Esophagus muscularis mucosa (tissue), 4 donors: ENCODE measurements at places on chromosomes 11 and 22. TPM values are rescaled to one million over a fixed set of nuclear protein-coding genes. Genes with fewer than 3 reads are reported as not detected.

DNA sequence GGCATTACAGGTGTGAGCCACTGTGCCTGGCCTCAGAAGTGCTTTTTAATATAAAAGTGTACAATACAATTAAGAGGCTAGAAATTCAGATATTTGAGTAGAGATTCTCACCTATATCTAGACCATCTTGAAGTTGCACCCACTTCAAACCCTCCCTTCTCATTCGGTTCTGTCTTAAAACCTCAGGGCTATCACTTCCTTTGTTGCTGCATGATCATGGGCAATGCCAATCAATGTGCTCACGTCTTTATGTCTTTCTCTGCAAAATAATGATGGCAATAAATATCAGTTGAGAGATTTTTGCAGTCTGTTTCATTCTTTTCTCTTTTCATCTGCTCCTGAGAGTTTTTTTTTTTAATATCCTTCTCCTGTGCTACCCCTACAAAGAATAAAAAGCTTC is 9.3 kb upstream of the NUP160 start:
- no peak overlapping the region for H3K27ac ChIP-seq
- H3K4me3 ChIP-seq = no peak overlapping the region
- DNase-seq = no peak
- peaks cover 17% of the 10 kb centered on the region for H3K4me1 ChIP-seq
- no peaks in the 10 kb centered on the region for H3K27me3 ChIP-seq

- H3K4me1 ChIP-seq = peaks cover 34% of the 10 kb centered on the region
- H3K36me3 ChIP-seq = no peaks in the 10 kb centered on the region
- H3K4me3 ChIP-seq = peak overlapping the region; percentile 61
- peak overlapping the region; percentile 88 for H3K27ac ChIP-seq
These were observed 203.0 kb upstream of the SORL1-AS1 start for GRCh38 chr11:121655537-121656327.

DNA sequence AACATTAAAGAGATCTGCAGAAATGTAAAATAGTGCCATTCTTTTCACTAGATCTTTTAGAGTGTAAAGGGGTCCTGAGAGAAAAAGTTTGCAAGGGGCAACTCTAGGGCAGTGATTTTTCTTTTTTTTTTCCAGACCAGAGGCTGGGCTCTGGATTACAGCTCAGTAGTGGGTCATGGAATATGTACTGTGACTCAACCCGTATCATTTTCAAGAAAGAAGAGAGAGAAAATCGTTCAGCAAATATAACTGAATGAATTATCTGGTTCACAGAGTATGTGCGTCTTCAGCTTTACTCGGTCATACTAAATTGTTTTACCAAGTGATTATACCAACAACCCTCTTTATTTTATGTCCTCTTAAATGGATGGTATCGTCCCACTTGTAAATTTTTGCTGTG is 3.8 kb downstream of the CEP57 start:
- H3K27ac ChIP-seq = no peak overlapping the region
- no peak overlapping the region for H3K4me3 ChIP-seq
- no peak for DNase-seq
- no peaks in the 10 kb centered on the region for H3K27me3 ChIP-seq
- peaks cover under 1% of the 10 kb centered on the region for H3K36me3 ChIP-seq
- peaks cover 19% of the 10 kb centered on the region for H3K4me1 ChIP-seq

GRCh38 chr11:23021287-23021863 is 161.1 kb upstream of the CCDC179 start:
- no peak overlapping the region for H3K4me3 ChIP-seq
- DNase-seq = no peak
- no peaks in the 10 kb centered on the region for H3K4me1 ChIP-seq
- H3K27me3 ChIP-seq = no peaks in the 10 kb centered on the region
- no peaks in the 10 kb centered on the region for H3K36me3 ChIP-seq

Gene GAL3ST1
- total RNA-seq = 2.1 TPM

DNA sequence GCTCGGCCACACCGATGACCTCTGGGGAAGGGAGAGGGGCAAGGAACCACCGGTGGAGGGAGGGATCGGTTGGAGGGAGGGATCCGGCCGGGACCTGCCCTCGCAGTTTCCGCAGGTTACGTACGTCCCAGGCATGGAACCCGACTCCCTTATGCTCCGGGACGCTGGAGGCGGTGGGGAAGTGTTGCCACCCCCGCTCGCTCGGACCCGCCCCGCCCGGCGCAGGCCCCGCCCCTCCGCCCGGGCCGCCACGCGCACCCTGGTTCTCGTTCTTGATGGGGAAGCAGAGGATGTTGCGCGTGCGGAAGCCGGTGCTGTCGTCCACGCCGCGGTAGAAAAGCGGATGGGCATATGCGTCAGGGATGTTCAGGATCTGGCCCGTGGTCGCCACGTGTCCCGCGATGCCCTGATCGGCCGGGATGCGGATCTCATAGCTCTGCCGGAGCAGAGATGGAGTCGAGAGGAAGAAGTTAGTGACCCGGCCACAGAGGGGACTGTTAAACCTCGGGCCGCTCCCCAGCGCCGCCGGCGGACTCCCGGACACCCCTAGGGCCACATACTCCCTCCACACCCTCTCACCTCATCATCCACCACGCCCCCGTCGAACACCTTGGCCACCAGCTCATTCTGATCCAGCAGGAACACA is 89.8 kb downstream of the PDE2A start:
- H3K4me1 ChIP-seq = peaks cover 17% of the 10 kb centered on the region
- no peak overlapping the region for H3K27ac ChIP-seq
- H3K27me3 ChIP-seq = peaks cover 26% of the 10 kb centered on the region
- H3K36me3 ChIP-seq = peaks cover 31% of the 10 kb centered on the region
- H3K4me3 ChIP-seq = peak overlapping the region; percentile 21

Gene APOL4
- 24.7 TPM for total RNA-seq

- no peaks in the 10 kb centered on the region for H3K27me3 ChIP-seq
- H3K4me3 ChIP-seq = no peak overlapping the region
- no peaks in the 10 kb centered on the region for H3K4me1 ChIP-seq
- no peak overlapping the region for H3K27ac ChIP-seq
- DNase-seq = peak; percentile 82
- H3K36me3 ChIP-seq = no peaks in the 10 kb centered on the region
These were observed 116.4 kb downstream of the FAR1 start for GRCh38 chr11:13784855-13785254.

DNA sequence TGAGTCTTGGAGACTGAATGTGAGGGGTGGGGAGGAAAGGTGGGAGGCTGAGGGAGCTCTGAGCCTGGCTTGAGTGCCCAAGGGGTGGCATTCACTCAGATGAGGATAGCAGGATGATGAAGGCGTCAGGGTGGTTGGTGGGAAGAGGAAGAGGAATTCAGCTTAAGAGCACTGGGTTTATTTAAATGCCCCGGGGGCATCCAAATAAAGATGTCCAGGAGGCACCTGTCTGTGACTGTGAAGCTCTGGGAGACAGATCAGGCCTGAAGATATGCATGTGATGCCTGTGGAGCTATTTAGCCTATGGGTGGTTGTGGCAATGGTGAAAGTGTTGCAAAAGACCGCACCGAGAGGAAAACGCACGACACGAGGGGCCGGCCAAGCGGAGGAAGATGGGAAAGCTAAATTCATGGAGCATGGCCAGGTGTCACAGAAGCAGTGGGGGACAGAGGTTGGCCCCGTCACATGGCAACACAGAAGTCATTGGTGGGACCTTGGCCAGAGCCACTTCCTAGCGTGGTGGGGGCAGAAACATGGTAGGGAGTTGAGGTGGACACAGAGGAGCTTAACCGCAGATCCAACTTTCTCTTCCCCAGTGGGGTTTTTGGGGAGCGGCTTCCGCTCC is 15.5 kb downstream of the SLC37A2 start:
- H3K4me1 ChIP-seq = no peaks in the 10 kb centered on the region
- H3K27me3 ChIP-seq = peaks cover 64% of the 10 kb centered on the region
- no peak for DNase-seq
- H3K4me3 ChIP-seq = no peak overlapping the region

Gene OR5T3
- total RNA-seq = not detected

Gene SLN
- 0.65 TPM for total RNA-seq

DNA sequence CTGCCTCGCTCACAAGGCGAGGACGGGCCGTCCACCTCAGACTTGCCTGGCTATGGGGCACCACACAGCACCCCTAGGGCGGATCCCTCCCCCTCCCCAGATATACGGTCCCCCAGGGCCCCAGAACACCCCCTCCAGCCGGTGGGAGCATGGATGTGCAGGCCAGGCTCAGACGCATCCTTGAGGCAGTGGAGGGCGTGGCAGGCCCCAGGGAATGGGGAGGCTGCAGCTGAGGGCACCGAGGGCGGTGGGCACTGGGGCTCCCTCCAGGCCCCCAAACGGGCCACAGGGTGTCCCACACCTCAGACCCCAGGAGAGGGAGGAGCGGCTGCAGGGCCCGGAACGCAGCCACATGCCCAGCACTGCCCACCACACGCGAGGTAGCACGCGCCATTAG is 12.1 kb downstream of the TTLL8 start:
- no peak for DNase-seq
- H3K4me1 ChIP-seq = no peaks in the 10 kb centered on the region
- no peak overlapping the region for H3K27ac ChIP-seq
- no peak overlapping the region for H3K4me3 ChIP-seq
- no peaks in the 10 kb centered on the region for H3K36me3 ChIP-seq
- H3K27me3 ChIP-seq = no peaks in the 10 kb centered on the region

Gene RTN4RL2
- 1.1 TPM for total RNA-seq

Gene WNT11
- total RNA-seq = 3.7 TPM

GRCh38 chr22:36422287-36423014 is 34.7 kb upstream of the MYH9 start:
- no peak overlapping the region for H3K27ac ChIP-seq
- no peak for DNase-seq
- H3K27me3 ChIP-seq = no peaks in the 10 kb centered on the region

Gene RIMBP3B
- not detected for total RNA-seq

DNA sequence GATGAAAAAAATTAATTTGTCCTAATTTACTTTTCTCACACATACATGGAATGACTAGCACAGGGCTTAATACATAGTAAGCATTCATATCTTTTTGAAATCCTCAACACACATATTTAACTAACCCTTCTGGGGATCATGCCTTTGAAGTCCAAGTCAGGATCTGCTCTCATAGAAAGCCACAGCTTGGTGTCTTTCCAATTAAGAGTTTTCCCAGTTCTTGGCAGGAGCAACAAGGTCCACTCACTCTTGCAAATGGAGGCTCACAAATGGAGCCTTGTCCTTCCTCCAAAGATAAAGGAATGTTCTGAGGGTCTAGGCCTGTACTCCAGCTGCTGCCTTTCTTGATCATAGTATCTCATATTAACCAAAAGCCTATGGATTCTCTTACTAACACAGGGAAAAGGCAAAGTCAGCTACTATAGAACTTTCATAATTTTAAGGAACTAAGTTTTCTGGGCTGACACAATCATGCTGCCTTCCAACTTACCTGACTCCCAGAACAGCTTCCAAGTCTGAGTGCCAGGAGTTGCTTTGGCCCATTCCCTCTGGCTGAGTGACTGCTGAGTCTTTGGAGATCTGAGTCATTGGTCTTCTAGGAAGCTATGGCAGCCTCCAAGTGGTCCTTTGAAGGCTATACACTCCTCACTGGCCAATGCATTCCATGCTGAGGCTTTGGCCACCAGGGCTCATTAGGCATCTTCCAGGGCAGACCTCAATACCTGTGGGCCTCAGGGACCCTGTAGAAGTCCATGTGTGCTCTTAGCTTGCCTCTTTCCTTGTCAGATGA is 25.8 kb upstream of the NUCB2 start:
- no peak for DNase-seq
- H3K27ac ChIP-seq = no peak overlapping the region
- H3K4me3 ChIP-seq = no peak overlapping the region
- H3K4me1 ChIP-seq = no peaks in the 10 kb centered on the region
- H3K27me3 ChIP-seq = no peaks in the 10 kb centered on the region

DNA sequence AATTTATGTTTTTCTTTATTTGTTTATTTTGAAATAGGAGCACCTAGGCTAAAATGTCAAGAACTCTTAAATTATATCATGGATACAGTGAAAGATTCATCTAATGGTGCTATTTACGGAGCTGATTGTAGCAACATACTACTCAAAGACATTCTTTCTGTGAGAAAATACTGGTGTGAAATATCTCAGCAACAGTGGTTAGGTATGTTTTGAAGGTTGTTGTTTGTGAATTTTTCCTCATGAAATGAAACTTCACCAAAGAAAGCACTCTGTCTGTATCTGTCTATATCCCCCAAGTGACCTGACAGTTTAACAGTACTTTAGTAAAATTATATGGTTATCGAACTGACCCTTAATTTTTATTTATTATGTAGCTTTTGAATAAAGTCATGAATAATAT is 12.8 kb downstream of the ATM start:
- no peak overlapping the region for H3K27ac ChIP-seq
- no peak for DNase-seq
- peaks cover 43% of the 10 kb centered on the region for H3K36me3 ChIP-seq
- no peaks in the 10 kb centered on the region for H3K27me3 ChIP-seq

GRCh38 chr11:79314906-79315689 is 125.7 kb downstream of the TENM4 start:
- peaks cover 4% of the 10 kb centered on the region for H3K4me1 ChIP-seq

Gene STK33
- 12.7 TPM for total RNA-seq

Gene PRG3
- not detected for total RNA-seq

- no peaks in the 10 kb centered on the region for H3K4me1 ChIP-seq
- no peak for DNase-seq
- H3K27ac ChIP-seq = no peak overlapping the region
- H3K27me3 ChIP-seq = no peaks in the 10 kb centered on the region
- H3K36me3 ChIP-seq = no peaks in the 10 kb centered on the region
These were observed 385.1 kb downstream of the BUD13 start for GRCh38 chr11:116387641-116388040.
